EL (cell line): ENCODE measurements at places on chromosomes 11 and 22.

- DNase-seq, result peak; percentile 75
Measured at GRCh38 chr11:19368726-19369375, 128.1 kb upstream of the E2F8 start.

DNA sequence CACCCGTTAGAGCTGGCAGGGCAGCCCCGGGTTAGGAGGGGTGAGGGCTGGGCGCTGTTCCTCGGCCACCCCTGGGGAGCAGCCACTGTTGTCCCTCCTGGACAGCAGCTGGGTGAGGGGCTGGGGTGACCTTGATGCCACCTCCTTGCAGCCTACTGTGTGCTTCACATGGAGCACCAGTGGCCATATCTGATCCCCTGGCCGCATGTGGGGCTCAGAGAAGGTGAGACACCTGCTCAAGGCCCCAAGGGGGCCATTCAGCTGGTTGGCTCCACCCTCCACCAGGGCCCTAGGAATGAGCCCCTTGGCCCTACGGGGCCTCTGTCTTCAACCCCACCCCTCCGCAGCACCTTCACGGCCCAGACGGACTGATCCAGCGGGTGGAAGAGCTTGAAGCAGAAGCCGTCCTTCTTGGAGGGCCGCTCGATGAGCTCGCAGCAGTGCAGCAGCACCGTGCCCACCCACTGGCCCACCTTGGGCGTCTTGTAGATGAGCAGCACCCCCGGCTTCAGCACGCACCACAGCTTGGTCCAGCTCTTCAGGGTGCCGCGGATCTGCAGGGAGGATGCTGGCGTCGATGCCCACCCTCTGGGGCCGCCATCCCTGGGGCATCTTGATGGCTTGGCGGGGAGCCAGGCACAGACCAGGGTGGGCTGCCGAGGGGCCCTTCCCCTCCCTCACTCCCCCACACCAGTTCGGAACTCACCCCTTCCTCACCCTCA lies 44.9 kb downstream of the OSBPL5 start:
- no peak for DNase-seq

- no peak for DNase-seq
Measured at GRCh38 chr11:66529655-66530054, 16.2 kb downstream of the ZDHHC24 start.

- DNase-seq, result no peak
Measured at GRCh38 chr11:26073646-26074045, 258.3 kb upstream of the ANO3 start.

GRCh38 chr11:123681030-123681429 lies 26.6 kb upstream of the SCN3B start:
- DNase-seq, result no peak

GRCh38 chr22:21707677-21708076 lies 27.9 kb downstream of the YPEL1 start:
- DNase-seq, result no peak

DNA sequence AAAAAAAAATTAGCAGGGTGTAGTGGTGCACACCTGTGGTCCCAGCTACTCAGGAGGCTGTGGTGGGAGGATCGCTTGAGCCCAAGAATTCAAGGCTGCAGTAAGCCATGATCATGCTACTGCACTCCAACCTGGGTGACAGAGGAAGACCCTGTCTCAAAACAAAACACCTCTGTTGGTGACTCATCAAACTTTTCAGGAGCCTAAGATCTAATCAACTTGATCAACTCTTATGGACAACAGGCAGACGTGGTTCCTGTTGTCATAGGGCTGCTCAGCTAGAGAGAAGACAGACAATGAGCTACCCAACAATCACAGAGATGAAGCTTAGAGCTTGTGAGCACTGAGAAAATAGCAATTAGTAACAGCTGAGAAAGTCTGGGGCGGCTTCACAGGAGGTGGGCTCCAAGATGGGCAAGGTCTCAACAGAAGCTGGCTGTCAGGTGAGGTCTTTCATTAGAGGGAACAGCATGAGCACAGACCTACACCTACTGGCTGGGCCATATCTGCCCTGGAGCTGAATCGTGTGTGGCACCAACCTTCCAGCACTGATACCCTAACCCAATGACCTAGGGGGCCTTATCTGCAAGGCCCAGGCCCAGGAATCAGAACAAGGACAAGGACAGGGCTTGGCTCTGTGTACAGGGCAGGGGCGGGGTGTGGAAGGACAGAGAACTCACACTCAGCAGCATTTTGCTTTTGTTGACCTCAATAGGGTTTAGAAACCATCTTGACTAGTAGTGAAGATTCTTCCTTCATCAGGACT lies 7.2 kb upstream of the UCP3 start:
- no peak for DNase-seq

- DNase-seq, result no peak
Measured at GRCh38 chr11:99383648-99384245, 363.0 kb downstream of the CNTN5 start.

DNA sequence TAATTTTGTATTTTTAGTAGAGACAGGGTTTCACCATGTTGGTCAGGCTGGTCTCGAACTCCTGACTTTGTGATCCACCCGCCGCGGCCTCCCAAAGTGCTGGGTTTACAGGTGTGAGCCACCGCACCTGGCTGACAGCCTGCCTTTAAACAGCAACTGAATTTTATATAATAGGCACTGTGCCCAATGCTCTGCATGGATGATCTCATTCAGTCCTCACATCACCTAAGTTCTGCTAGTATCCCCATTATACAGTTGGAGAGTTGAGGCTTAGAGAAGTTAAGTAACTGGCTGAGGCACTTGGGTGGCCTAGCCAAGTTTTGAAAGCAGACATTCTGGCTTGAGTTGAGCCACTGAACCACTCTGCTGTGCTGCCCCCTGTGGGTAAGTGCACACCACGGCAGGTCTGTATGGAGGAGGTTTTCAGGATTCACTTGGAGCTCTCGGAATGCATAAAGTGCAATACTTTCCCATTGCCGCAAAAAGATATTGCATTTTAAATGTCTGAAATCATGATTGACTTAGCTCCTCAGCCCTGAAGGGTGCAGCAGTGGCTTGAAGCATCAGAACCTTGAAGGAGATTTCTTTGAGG lies 112.4 kb downstream of the LDLRAD3 start:
- peak; percentile 43 for DNase-seq

DNA sequence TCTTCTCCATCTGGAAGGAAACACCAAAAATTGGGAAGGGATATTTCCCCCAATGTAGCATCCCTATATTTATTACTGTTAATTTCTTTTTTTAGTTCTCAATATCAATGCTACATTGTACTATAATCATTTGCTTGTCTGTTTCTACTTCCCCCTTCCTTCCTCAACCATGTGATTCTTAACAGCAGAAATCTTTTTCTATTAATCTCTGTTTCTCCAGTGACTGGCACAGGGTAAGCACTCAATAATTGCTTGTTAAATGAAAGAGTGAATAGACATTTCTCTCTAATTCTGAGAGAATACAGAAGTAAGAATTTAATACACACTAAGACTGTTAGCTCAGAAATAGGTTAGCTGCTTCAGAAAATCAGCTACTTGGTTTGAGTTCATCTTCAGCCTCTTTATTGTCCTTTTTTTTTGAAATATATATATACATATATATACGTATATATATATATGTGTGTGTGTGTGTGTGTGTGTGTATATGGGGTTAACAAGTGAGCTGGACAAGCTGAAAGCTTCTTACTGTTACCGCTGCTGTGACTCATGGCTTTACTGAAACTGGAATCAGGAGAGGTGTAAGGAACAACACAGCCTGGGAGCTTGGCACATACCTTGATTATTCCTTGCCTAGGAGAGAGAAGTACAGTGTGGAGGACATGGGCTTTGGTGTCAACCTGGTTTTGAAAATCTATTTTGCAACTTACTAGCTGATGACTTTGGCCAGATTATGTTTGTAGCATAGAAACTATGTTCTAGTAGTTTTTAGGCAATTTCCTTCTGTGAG lies 26.2 kb upstream of the PDE3B start:
- no peak for DNase-seq

- no peak for DNase-seq
Measured at GRCh38 chr11:117743121-117743815, 53.7 kb downstream of the DSCAML1 start.

DNA sequence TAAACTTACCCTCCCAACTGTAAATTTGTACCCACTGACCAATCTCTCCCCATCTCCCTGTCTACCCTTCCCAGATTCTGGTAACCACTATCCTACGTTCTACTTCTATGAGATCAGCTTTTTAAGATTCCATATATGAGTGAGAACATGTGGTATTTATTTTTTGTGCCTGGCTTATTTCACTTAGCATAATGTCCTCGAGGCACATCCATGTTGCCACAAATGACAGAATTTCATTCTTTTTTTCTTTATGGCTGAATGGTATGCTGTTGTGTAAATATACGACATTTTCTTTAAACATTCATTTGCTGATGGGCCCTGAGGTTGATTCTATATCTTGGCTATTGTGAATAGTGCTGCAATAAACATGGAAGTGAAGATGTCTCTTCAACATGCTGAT lies 74.7 kb upstream of the RRM1 start:
- DNase-seq, result peak; percentile 71

- peak; percentile 13 for DNase-seq
Measured at GRCh38 chr11:134949121-134950090, 537.4 kb upstream of the B3GAT1 start.

DNA sequence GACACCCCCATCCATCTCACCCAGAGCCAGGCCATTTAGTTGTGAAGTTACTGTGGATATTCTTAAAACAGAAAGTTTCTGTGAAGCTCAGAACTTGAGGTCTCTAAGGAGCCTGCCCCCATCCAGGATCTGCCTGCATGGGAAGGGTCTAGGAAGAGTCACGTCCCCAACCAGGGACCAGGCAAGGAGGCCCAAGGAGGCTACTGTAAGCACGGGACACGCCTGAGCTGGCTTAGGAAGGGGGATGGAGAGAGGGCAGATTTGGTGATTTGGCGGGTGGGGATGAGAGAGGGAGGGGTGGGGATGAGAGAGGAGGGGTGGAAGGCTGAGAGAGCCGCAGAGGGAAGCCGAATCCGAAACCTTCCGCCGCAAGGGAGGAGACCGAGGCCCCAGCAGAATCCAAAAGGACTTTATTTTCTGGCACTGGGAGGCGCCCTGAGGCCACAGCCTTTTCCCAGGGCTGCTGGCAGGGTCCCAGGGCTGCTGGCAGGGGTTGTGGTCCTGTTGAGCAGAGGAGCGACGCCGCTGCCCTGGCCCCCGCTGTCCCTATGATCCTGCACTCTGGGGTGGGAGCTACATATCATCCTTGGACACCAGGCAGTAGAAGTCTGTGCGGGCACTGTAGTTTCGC lies 9.4 kb downstream of the SIGIRR start:
- DNase-seq, result no peak

GRCh38 chr11:128305588-128305987 lies 281.8 kb downstream of the ETS1 start:
- no peak for DNase-seq

GRCh38 chr11:128707681-128708080 lies 13.8 kb downstream of the FLI1 start:
- peak; percentile 75 for DNase-seq

DNA sequence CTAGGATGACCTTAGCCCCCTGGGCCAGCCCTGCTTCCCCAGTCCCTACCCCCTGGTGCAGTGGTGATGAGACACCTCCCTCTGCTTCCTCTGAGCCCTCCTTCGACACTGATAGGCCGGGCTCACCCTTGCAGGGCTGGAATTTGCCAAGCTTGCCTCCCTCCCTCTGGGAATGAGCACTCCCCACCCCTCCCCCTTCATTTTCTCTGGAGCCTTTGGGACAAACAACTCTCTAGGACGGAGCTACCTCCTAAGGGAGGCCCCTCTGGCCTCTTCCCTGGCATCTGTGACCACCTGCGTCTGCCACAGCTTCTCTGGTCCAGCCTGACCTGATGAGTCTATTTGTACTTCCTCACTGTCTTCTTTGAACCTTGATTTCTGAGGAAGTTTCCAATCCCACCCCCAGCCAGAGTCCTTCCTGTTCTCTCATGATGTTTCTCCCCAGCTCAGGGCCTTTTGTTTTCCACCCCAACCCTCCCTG lies 53.3 kb upstream of the ADA2 start:
- DNase-seq, result no peak

DNA sequence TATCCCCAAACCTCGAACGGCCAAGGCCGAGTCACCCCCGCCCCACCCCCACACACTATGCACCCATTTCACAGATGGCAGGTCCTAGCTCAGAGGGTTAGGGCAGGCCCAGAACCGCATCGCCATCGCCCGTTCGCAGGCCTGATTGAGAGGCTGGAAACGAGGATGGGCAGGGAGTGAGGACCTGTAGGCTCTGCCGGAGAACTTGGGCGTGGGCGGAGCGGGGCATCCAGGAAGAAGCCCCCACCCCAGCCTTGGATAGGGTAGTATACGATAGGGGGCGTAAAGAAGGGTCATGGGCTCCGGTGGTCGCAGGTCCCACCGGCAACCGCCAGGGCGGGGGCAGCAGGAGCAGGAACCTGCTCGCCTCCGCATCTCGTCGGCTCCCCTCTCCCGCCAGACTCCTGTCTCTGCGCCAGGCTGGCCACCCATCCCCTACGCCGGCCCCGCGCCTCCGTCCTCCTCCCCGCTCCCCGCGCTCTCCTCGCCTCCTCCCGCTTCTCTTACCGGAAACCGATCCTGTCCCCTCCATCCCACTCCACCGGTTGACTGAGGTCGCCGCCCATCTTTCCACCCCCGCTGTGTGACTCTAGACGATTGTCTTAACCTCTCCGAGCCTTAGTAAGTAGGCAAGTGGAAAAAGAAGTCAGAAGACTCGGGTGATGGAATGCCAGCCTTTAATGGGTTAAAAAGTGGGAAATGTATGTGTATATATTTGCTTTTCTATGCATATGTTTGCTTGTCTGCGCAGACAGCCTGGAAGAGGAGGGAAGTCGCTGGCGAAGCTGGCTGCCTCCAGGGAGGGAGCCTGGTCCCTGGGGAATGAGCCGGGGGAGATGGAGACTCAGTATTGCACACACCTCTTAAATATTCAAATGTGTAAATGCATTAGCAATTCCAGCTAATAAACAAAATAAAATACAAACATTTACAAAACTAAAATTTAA lies 52.8 kb downstream of the CYTH4 start:
- no peak for DNase-seq

DNA sequence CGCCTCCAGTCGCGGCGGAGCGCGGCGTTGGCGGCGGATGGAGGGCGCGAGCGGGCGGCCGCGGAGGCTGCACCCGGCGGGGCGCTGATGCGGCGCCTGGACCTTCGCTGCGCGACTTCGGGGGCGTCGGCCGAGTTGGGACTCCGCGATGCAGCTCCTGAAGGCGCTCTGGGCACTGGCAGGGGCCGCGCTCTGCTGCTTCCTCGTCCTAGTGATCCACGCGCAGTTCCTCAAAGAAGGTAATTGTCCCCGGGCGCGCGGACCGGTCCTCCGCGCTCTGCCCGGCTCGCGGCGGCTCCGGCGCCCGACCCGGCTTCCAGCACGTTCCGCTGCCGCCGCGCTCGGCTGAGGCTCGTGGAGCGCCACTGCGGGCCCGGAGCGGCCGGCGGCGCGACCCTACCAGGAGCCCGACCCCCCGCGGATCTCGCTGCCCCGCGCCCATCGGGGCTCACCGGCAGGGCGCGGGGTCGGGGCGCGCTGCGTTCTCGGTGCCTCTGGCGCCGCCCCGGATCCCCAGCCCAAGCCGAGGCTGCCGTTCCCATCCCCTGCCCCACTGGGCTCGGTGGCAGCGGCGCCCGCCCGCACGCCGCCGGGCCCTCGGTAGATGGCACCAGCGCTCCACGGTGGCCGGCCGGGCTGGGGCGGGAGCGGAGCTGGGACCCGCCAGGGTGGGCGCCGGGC lies 1251.2 kb downstream of the BRD1 start:
- no peak for DNase-seq

GRCh38 chr22:26162926-26163325 lies 6.3 kb upstream of the SEZ6L start:
- DNase-seq, result no peak
